Mammary epithelial cell (primary cell): ENCODE measurements at places on chromosomes 16 and 17. TPM values are rescaled to one million over a fixed set of nuclear protein-coding genes. Genes with fewer than 3 reads are reported as not detected.

ZFP1 gene
- total RNA-seq = 13.7 TPM

AANAT gene
- total RNA-seq = not detected

ANKRD40CL gene
- total RNA-seq = not detected in 2 replicates

TP53TG3C gene
- total RNA-seq = 0.33 TPM

TEKT3 gene
- total RNA-seq = not detected in 2 replicates

KRTAP2-2 gene
- not detected in 2 replicates for total RNA-seq

TEX19 gene
- not detected in 2 replicates for total RNA-seq

SLC38A8 gene
- not detected for total RNA-seq

KCNJ12 gene
- total RNA-seq = not detected

CIITA gene
- 0.17 TPM for total RNA-seq

TLCD3B gene
- total RNA-seq = not detected
